ENCODE measurements at places on chromosomes 4 and X. TPM values are rescaled to one million over a fixed set of nuclear protein-coding genes. Genes with fewer than 3 reads are reported as not detected.

ARL9 gene
- total RNA-seq, result 2.0 TPM

CFAP97 gene
- total RNA-seq, result 49.7 TPM

DIPK2B gene
- 6.4 TPM for total RNA-seq

GYPB gene
- total RNA-seq, result not detected

BANK1 gene
- under 0.01 TPM for total RNA-seq

VCX3A gene
- not detected for total RNA-seq

GPAT3 gene
- total RNA-seq, result under 0.01 TPM

TENM3 gene
- 71.5 TPM for total RNA-seq

NOX1 gene
- total RNA-seq, result not detected

ARHGAP6 gene
- total RNA-seq, result 2.0 TPM

NXF2B gene
- total RNA-seq, result not detected

TRPC5OS gene
- total RNA-seq, result not detected

TRO gene
- 61.0 TPM for total RNA-seq

RAB40A gene
- total RNA-seq, result 1.2 TPM

GLRA2 gene
- 86.8 TPM for total RNA-seq

GPR119 gene
- total RNA-seq, result not detected

EVC gene
- total RNA-seq, result 4.4 TPM

GRIA2 gene
- total RNA-seq, result 264 TPM

STPG2 gene
- total RNA-seq, result 3.7 TPM
